ENCODE measurements at places on chromosomes 3 and 15. TPM values are rescaled to one million over a fixed set of nuclear protein-coding genes. Genes with fewer than 3 reads are reported as not detected.

DNA sequence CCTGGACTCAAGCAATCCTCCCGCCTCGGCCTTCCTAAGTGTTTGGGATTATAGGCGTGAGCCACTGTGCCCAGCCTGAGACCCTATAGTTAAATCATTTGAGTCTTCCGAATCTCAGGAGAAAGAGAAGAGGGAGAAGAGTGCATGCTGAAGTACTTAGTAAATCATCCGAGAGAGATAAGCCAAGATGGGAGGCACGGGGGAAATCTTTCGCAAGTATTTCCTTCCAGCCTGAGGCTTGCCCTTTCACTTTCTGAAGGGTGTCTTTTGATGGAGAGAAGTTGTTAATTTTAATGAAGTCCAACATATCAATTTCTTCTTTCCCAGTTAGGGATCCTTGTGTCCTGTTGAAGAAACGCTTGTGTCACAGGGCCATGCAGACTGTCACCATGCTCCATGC is 97.1 kb upstream of the SLC6A6 start:
- no peak for DNase-seq
- no peak overlapping the region for H3K27ac ChIP-seq
- H3K36me3 ChIP-seq, result no peaks in the 10 kb centered on the region
- peaks cover 14% of the 10 kb centered on the region for H3K4me1 ChIP-seq
- H3K4me3 ChIP-seq, result no peak overlapping the region

IL12A gene
- total RNA-seq, result 1.4 TPM

DNA sequence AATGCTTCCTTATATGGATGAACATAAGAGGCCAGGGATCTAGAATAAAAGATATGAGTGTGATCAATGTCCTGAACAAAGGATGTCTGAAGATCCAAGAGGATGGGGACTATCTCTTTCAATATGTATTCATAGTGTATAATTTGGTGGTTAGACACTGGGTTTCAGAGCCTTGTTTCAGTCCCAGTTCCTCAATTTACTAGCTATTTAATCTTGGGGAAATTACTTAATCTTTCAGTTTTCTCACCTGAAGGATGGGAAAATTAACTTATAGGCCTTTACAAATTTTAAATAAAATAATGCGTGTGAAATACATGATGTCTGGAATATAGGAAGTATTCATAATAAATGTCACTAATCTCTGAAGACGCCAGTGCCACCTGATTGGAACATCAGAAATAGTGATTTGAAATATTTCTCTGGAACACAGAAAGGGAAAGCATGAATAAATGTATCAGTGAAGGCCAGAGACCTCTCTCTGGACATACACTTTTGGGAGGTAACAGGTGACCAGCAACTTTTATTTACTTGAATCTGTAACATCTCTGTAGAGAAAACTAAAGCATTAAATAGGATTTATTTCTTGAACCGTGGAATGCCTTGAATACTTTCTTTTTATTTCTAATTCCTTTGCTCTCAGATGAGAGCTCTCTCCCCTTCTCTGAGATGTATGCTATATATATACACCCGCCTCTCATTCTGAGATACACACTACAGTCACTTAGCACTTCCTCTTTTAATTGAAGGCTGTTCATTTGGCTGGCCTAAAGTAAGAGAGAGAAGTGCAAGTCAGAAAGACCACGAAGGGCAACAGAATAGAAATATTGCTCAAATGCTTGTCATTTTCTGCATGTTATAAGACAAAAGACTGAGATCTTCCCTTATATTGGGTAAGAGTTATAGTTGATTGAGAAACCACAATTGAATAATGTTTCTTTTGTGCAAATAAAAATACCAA is 407.1 kb downstream of the LSAMP start:
- DNase-seq, result no peak
- H3K27ac ChIP-seq, result no peak overlapping the region
- H3K4me3 ChIP-seq, result no peak overlapping the region
- no peaks in the 10 kb centered on the region for H3K27me3 ChIP-seq

GRCh38 chr3:170421111-170421641 is 2.5 kb downstream of the CLDN11 start:
- H3K4me3 ChIP-seq, result no peak overlapping the region
- no peak for DNase-seq
- H3K27me3 ChIP-seq, result peaks cover 41% of the 10 kb centered on the region
- H3K27ac ChIP-seq, result no peak overlapping the region
- H3K4me1 ChIP-seq, result peaks cover 19% of the 10 kb centered on the region

DNA sequence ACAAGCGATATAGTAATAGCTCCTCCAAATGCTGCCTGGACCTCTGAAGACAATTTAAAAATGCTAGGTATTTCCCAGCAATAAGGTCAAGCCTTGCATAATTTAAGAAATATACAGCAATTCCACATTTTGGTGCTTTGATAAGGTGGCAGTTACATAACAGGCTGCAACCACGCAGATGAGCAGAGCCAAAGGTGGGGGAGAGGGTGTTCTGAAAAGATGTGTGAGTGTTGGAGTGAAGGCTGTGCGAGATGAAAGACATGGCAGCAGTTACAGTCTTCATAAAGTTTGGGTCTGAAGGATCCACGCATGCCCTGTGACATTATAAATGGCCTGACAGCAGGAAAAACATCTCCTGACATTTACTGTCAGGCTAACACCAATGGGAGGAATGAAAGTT is 26.1 kb downstream of the CTDSPL start:
- DNase-seq, result no peak
- no peak overlapping the region for H3K27ac ChIP-seq
- H3K27me3 ChIP-seq, result peaks cover 13% of the 10 kb centered on the region
- H3K36me3 ChIP-seq, result no peaks in the 10 kb centered on the region

All from activated CD4-positive, alpha-beta memory T cell treated with anti-CD3 and anti-CD28 coated beads, Interleukin-2, amount 10 ng/mL, durations not matched to agents 7 days and 5 days (primary cell).